ENCODE measurements at places on chromosomes 1 and 21.

- no peak for DNase-seq
Observed at GRCh38 chr1:38997034-38997900, 6.2 kb downstream of the AKIRIN1 start.

DNA sequence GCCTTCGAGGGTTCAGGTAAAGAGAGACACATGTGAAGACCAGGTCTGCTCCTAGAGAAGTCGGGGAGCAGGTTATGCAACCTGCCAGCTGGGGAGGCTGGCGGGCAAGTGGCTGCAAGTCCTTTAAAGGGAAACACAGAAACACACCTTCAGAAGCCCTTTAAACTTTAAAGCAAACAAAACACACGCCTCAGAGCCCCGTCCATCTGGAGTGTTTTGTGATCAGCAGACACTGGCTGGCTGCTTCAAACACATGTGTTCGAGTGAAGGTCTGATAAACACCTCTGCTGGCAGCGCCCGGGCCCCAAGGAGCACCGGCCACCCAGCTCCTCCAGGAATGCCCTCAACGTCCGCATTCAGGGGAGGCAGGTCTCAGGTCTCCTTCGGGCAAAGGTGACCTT lies 15.2 kb downstream of the RIPK4 start:
- no peak for DNase-seq

GRCh38 chr1:241090798-241091197 lies 266.2 kb downstream of the RGS7 start:
- no peak for DNase-seq

- DNase-seq, result no peak
Observed at GRCh38 chr1:80211691-80212380, 1205.3 kb upstream of the ADGRL4 start.

- DNase-seq, result no peak
Observed at GRCh38 chr1:231337043-231337471, 595 bp downstream of the EXOC8 start.

All from MV-4-11 (cell line).